ENCODE measurements at places on chromosomes 7 and 10.

GRCh38 chr7:90401989-90402388 is 1.3 kb upstream of the CLDN12 start:
- no peak for DNase-seq

GRCh38 chr10:1380088-1380671 is 324.0 kb downstream of the WDR37 start:
- DNase-seq = no peak

DNA sequence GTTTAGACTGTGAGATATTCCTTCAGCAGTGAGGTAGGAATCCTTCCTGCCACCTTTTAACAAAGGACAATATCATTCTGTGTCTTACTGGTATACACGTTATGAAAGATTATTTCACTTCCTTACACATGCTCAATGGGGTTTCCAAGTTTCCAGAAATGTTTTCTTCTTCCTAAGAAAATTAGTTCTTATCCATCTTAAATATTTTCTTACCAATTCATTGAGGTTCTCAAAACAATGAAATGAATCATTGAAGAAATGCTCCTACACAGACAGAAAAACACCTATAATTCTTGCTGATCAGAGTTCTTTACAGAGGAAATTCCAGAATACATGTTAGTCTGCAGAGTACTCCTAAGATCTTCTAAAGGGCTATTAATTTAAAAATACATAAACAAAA is 51.4 kb upstream of the SEC61G start:
- DNase-seq = no peak

DNA sequence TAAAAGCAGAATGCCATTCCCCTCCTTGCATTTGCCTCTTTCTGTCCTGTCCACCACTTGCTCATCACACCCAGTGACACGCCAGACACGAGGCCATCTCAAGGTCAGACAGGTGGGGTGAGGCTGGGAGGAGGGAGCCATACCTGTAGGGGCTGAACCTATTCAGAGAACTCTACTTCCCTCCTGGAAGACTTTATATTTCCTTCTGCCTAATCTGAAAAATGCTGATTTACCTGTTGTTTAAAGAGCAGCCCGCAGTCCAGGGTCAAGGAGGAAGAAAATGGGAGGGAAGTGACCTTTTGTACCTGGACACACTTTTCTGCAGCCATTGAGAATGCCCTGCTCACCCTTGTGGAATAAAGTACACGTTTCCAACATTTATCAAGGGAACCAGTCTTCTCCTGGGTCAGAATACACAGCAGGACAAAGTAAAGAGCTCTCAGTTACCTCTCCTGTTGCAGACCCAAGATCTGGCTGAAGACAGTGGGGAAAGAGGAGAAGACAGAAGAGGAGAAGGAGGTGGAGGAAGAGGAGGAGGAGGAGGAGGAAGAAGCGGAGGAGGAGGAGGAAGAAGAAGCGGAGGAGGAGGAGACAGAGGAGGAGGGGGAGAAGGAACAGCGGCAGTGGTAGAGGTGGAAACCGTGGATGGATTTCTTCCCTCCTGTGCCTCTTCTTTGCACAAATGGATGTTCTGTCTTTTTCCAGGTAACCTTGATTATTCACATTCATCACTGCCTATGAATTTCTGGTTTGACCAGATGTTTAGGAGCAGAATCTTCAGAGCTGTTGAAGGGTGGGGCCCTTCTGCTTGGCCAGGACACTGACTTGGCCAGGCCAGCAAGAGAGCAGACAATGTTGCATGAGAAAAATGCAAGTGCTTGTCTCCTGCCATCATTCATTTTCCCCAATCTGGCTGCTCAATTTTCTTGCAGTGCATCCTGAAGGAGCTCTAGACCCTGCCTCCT is 1.2 kb upstream of the BLNK start:
- no peak for DNase-seq

DNA sequence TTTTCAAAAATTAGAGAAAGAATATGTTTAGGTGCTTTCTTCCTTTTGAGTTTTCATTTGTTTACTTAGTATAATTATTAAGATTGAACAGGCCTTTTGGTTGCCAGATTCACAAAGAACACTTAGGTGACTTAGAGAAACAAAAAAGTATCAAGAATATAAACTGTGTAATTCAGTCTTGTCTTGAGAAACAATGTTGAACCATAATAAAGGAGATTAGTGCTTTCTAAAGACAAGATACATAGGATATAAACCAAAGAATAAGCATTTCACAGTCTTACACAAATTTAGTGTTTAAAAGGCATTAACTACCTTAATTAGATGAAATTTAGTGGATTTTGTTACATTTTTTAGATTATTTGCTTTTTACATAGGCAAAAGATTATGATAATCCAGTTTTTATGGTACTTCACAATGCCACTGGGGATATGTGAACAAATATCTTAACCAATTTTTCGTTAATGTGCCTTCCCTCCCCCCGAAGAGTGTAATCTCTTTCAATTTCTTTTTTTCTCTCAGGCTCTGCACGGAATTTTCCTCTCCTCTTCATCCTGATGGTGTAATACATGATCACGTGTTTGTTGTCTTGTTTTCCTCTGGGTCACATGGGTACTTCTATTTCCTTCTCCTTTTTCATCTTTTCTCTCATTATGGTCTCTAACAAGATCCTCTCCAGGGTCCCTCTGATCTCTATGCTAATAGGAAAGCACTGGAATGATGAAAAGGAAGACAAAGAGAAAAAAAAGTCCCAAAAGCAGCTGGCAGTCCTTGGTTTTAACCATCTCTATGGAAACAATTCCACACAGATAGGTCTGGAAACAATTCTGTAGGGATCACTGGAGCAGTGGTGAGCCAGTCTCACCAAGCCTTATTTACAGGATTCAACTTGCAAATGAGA is 3.7 kb upstream of the HNRNPH3 start:
- DNase-seq = no peak

GRCh38 chr10:31304291-31304970 is 14.6 kb upstream of the ZEB1 start:
- no peak for DNase-seq
